ENCODE measurements at places on chromosomes 2 and 18. TPM values are rescaled to one million over a fixed set of nuclear protein-coding genes. Genes with fewer than 3 reads are reported as not detected.

The LRATD1 gene
- total RNA-seq: 7.3 TPM

The OBSL1 gene
- total RNA-seq: 26.6 TPM

The COL6A3 gene
- total RNA-seq: 4.1 TPM

The ADAM17 gene
- 30.0 TPM for total RNA-seq

The MAL gene
- total RNA-seq: not detected

The TMEM37 gene
- 0.49 TPM for total RNA-seq

The XPO1 gene
- 216 TPM for total RNA-seq

The RBKS gene
- 0.07 TPM for total RNA-seq

All from K562 (cell line).